ENCODE measurements at places on chromosomes 1 and 21. TPM values are rescaled to one million over a fixed set of nuclear protein-coding genes. Genes with fewer than 3 reads are reported as not detected.

DNA sequence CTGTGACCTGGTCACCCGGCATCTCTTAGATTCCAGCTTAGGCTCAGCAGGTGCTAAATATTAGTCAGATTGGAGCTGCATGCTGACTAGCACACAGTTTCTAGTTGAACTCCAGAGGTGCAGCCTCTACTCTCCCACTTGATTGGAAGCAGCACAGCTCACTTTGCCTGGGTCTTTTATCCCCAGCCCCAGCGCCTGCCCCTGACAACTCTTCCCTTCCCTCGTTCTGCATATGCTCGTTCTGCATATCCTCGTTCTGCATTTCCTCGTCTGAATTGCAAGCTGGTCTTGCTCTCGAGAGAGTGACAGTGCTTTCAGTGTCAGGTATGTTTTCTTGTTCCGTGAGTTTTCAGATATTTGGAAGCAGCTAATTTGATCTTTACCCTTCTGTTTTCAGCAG is 11.7 kb downstream of the COL18A1 start:
- no peak for DNase-seq

DNA sequence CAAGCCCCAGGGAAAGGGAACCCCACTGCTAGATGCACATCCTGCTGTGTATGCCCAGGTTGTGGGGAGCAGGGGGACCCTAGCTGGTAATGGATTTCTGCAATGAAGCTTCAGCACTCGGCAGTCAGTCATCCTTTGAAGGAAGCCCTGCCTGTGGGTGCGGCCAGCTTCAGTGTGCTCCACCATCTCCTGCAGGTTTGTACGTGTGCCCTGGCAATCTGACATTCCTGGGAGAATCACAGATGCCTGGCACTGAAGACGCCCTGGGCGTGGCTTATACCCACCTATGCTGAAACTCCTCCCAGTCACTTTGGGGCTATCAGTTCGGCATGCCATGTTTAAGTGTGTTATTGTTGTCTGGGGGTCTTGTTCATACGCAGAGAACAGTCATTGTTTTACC is 6.8 kb downstream of the SPRR5 start:
- peak; percentile 27 for DNase-seq

The SSX2IP gene
- total RNA-seq, result 29.2 TPM

DNA sequence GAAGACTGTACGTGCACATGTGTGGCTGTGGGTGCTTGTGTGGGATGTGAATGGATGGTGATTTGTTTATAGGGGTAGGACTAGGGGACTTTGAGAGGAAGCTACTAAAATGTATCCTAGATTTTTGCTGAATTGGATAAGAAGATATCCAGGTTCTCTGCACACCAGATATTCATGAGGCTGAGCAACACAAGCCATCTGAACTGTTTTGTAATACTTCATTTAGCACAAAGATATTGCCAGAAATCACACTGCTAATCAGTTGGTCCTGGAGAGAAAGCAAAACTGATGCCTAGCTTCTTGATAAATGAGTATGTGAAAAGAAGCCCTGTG is 135.3 kb downstream of the NOS1AP start:
- no peak for DNase-seq
